ENCODE measurements at places on chromosomes 3 and 15. TPM values are rescaled to one million over a fixed set of nuclear protein-coding genes. Genes with fewer than 3 reads are reported as not detected.

DNA sequence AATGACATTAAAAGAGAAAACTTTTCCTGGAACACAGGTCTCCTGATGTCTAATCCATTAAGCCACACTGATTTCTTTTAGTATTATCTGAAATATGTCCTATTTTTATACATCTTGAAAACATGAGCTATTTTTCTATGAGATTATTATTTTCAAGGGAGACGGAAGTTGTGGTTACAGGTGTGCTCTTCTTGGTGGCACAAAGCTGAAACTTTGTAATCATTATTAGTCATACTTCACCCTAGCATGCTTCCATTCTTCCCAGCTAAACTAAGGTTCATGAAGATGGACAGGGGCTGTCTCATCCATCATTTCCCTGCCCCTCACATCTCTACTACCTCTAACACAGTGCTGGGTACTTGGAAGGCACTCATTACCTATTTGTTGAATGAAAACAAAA is 85.6 kb upstream of the POU1F1 start:
- no peak for DNase-seq

The TEX55 gene
- polyA plus RNA-seq: not detected

- no peak for DNase-seq
Observed at GRCh38 chr15:55522742-55523450, 14.9 kb upstream of the DNAAF4 start.

- DNase-seq: no peak
Observed at GRCh38 chr15:66164788-66165187, 88.8 kb downstream of the MEGF11 start.

GRCh38 chr15:75112848-75113492 is 88.7 kb upstream of the C15orf39 start:
- no peak for DNase-seq

- DNase-seq: no peak
Observed at GRCh38 chr3:39423436-39423970, 17.0 kb downstream of the RPSA start.

The GNAI2 gene
- polyA plus RNA-seq: 417 TPM

DNA sequence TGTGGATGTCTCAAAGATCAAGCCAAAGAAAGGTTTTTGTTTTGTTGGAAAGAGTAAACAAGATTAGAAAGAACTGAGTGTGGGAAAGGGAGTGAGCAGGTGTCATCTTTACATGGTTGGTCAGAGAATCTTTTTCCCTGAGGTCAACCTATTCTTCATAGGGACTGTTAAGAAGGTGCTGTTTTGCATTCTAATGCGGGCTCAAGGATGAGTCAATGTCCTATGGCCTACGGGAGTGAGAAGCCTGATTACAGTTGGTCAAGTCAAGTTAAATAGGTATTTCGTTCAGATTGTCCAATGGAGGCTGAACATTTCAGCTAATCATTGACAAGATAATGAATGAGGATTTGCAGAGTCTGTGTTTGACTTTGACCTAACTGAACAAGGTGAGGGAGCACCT is 491.2 kb upstream of the PDZRN3 start:
- DNase-seq: no peak

The NOX5 gene
- polyA plus RNA-seq: not detected

The RAP2B gene
- polyA plus RNA-seq: 11.9 TPM

DNA sequence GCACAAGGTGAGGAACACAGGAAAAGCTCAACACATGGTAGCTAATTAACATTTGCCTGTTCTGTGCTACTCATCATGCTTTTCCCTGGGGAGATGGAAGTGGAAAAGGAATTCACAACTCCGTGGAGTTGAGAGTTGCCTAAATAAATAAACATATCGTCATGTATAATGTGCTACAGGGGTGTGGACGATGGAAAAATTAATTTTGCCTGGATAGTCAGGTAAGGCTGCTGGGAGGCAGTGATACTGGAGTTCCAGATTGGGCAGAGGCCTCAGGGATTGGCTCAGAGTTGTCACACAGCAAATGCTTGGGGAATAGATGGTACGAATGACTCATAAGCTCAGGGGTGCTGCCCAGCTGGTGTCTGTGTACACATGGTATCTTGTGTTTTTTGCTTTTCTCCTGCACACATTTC is 3.1 kb upstream of the ABHD6 start:
- no peak for DNase-seq

The CDCP1 gene
- 0.07 TPM for polyA plus RNA-seq

The MKRN3 gene
- 3.5 TPM for polyA plus RNA-seq

DNA sequence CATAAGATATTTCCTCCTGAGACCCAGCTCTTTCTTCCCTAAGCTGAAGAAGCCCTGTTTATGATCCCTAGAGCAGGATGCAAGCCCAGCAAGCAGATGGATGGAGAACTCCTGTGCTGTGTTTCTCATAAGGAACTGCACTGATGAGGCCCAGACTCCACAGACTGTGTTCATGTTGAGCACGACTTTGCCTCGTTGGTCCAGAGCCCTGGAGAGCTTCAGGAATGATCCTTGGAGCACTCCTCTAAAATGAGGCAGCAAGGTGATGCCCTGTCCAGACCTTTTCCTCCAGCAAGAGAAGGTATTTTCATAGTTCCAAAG is 83.8 kb downstream of the MYLK start:
- no peak for DNase-seq

DNA sequence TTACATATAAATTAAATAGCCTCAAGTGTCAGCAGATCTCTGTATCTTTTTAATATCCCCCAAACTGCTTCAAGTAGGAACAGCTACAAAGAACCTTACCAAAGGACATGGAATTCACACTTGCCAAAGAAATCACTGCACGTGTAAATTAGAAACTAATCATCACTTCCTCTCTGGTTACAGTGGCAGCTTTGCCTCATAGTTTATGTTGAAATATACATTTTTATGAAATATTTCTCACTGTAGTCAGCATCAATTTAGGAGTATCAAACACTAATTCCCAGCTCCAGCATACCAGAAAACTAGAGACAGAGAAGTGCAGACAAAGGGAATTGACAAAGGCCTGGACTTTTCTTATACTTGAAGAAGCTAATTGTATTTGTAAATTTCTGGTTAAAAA is 260.9 kb downstream of the TIGIT start:
- no peak for DNase-seq

GRCh38 chr3:195440379-195440778 is 2.4 kb downstream of the ACAP2 start:
- DNase-seq: no peak

The RAB8B gene
- polyA plus RNA-seq: 35.1 TPM

The KCNMB3 gene
- polyA plus RNA-seq: 0.53 TPM

GRCh38 chr3:101065962-101066361 is 72.7 kb upstream of the ABI3BP start:
- no peak for DNase-seq

- no peak for DNase-seq
Observed at GRCh38 chr15:75723847-75724660, 11.4 kb upstream of the CSPG4 start.

- DNase-seq: no peak
Observed at GRCh38 chr3:54433846-54434245, 311.5 kb downstream of the CACNA2D3 start.

The MASP1 gene
- polyA plus RNA-seq: not detected

The PRICKLE2 gene
- polyA plus RNA-seq: not detected

- DNase-seq: no peak
Observed at GRCh38 chr3:58706395-58707167, 40.0 kb upstream of the FAM3D start.

- no peak for DNase-seq
Observed at GRCh38 chr3:185423178-185423577, 60.2 kb downstream of the MAP3K13 start.

The PLD1 gene
- not detected for polyA plus RNA-seq

The ITGA11 gene
- 0.02 TPM for polyA plus RNA-seq

DNA sequence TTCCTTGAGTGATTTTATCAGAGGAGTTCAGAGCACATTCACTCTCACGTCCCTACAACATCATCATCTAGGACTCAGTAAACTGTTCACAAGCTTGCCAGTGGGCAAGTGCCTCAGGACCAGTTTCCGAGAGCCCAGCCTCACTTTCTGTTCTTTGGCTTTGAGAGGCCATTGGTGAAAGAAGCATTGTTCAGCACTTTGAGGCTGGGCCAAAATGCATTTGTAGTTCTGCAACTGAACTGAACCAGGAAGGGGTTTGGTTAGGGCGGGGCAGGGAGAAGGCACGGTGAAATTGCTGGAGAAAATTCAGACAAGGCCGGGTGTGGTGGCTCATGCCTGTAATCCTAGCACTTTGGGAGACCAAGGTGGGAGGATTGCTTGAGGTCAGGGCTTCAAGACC is 222.1 kb upstream of the CHRM5 start:
- DNase-seq: no peak

GRCh38 chr3:115788921-115789470 is 165.7 kb downstream of the GAP43 start:
- no peak for DNase-seq

- DNase-seq: no peak
Observed at GRCh38 chr3:168419091-168419490, 323.4 kb upstream of the GOLIM4 start.

DNA sequence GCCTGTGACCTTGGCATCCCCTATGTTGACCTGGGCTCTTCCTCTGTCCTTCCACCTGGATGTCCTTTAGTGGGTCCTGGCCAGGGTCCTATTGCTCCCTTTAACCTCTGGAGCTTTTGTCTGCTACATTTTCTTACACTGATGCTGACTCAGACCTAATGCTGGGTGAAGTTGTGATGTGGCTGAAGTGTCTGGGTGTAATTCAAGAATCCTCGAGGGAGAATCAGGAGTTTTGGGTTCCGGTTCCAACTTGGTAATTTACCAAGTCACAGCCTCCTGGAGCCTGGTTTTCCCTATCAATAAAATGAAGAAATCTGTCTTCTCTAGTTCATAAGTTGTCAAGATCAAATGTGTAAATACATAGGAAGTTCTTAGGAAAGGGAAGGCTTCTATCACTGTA is 25.6 kb downstream of the CEP19 start:
- DNase-seq: no peak

Measured in naive thymus-derived CD8-positive, alpha-beta T cell (primary cell).